Small intestine (tissue), 16 donors: ENCODE measurements at places on chromosomes 3 and 15.

- no peak for DNase-seq
Measured at GRCh38 chr3:170090601-170090981, 52.8 kb downstream of the GPR160 start.

- no peak for DNase-seq
Measured at GRCh38 chr3:47772047-47772446, 9.6 kb downstream of the SMARCC1 start.

- peak; percentile 63 for DNase-seq
Measured at GRCh38 chr3:24683633-24684384, 189.2 kb upstream of the THRB start.

DNA sequence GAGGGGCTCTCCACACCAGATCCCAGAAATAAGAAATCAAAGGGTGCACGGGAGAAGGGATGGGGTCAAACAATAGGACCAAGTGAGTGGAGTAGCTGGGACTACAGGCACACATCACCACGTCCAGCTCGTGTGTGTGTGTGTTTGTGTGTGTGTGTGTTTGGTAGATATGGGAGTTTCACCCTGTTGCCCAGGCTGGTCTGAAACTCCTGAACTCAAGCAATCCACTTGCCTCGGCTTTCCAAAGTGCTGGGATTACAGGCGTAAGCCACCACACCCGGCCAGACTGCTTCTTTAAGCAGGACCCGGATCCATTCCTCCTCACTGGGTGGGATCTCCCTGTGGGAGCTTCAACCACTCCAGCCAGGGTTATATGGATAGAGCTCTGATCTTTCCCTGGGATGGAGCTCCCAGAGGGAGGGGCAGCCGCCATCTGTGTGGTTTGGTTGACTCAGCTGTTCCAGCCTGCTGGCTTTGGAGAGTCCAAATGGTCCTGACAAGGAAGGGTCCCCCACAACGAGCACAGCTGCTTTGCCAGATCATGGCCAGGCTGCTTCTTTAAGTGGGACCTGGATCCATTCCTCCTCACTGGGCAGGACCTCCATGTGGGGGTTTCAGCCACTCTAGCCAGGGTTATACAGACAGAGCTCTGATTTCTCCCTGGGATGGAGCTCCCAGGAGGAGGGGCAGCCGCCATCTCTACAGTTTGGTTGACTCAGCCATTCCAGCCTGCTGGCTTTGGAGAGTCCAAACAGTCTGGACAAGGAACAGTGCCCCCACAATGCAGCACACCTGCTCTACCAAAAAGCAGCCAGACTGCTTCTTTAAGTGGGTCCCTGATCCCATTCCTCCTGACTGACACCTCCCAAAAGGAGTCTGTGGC is 9.1 kb upstream of the AVEN start:
- no peak for DNase-seq

GRCh38 chr3:179729086-179729485 is 76.2 kb downstream of the USP13 start:
- DNase-seq = no peak

DNA sequence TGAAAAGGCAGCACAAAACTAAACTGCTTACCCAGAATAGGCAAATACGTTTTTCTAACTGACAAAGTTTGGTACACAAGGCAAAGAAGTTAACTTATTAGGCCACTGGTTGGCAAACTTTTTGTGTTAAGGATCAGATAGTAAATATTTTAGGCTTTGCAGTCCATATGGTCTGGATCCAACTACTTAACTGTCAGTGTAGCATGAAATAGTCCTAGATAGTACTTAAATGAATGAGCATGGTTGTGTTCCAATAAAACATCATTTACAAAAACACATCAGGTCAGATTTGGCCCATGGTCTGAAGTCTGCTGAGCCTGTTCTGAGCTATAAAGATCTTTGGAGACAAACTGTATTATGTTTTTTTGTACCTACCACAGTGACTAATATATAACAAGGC is 136.9 kb downstream of the PCCB start:
- DNase-seq = no peak

DNA sequence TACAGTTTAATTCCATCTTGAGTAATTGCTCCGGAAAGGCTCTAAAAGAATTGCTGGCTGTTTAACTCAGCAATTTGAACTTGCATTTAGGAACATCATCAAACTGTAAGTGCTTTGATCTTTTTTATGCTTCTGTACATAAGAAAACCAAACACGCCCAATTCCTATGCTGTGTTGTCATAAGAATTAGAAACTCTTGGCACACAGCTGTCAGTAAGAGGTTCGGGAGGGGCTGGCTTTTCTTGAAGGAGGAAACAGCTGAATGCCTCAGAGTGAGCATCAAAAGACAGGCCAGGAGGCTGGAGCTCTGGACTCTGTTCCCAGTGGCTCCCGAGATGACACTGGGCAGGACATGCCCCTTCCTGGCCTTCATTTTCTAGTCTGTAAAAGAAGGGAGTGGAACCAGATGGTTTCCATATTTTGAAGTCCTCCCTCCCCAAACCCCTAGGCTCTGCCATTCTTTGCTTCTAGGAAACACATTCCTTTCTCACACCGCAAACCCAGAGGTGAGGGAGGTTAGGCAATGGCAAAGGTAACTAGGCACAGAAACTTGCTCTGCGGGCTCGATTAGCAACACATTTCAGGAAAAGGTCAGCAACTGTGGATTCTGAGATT is 73.7 kb upstream of the DLG1 start:
- DNase-seq = peak; percentile 48

DNA sequence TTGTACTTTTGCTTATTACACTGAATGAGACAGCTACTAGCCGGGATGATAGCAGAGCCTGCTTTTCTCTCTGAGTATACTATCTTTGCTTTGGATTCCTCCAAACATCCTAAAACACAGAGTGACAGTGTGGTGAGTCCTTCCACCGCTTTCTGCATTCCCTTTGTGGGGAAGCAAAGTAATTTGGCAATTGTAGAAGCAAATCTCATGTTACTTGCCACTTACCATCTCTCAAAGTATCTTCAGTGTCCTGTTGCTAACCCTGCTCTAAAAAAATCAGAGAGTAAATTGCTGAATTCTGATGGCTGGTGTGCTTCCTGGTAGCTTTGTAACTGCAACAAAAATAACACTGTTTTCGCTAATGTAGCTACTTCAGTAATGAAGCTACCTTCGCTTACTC is 92.4 kb upstream of the LRRFIP2 start:
- no peak for DNase-seq

GRCh38 chr3:60309539-60310268 is 941.5 kb downstream of the FHIT start:
- DNase-seq = no peak

GRCh38 chr3:85377115-85377514 is 418.3 kb downstream of the CADM2 start:
- no peak for DNase-seq

- no peak for DNase-seq
Measured at GRCh38 chr15:28079313-28079969, 19.7 kb downstream of the OCA2 start.

DNA sequence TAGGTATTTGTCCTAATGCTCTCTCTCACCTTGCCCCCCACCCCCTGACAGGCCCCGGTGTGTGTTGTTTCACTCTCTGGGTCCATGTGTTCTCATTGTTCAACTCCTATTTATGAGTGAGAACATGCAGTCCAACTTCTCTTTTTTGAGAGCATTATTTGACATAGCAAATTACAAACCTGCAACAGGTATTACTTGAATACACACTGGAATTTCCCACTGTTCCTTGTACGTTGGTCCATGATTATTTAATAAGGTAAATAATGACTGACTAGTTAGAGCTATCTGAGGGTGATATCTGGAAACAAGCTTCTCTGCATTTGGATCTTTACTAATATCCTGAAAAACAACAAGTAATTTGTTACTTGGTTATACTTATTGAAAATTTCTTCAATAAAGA is 24.1 kb downstream of the ICE2 start:
- DNase-seq = no peak

- DNase-seq = no peak
Measured at GRCh38 chr15:83287541-83288027, 3.1 kb upstream of the BNC1 start.

- no peak for DNase-seq
Measured at GRCh38 chr3:150755902-150756301, 7.1 kb downstream of the SIAH2 start.

DNA sequence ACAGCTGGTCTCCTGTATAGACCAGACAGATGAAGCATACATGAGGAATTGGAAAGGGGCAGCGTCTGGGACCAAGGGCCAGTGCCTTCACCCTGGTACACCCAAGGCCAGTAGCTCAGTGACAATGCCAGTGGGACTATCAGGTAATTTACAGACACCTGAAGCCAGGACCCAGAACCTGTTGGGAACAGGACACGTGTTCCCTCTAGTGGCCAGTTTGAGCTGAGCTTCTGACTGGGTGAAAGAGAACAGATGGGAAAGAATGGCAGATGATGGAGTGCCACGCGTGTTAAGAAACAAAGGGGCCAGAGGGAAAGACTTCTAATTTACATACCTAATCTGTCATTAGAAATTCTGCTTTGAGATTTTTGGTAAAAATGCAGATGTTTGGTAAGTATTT is 5.1 kb upstream of the SLC25A38 start:
- DNase-seq = peak; percentile 80

DNA sequence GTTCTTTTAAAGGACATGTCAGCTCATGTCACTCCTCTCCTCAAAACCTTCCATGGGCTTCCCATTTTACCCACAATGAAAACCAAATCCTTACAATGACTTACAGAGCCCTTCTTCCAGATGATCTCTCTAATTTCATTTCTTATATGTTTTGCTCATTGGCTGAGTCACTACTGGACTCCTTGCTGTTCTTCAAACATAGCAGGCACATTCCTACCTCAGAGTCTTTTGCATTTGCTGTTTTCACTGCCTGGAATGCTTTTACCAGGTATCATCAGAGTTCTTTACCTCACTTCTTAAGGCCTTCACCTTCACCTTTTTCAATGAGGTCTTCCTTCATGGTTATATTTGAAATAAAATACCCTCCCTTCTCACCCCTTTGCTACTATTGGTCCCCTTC is 57.3 kb downstream of the NECTIN3 start:
- no peak for DNase-seq

DNA sequence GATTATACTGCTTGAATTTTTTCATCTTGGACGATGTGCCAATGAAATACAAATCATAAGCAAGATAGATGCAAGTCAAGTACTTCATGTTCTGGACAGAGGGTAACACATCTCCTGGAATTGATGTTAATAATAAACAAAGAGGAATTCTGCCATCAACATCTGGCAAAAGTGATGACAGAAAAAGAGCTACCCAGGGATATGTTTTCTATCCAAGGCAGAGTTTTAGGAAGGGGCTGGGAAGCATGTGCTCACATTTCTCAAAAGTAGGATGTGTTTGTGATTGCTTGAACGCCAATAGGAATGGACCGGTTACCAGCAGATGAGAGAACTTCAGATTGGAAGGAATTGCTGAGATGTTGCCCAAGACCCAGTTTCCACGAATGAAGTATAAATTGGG is 242.6 kb upstream of the AGTR1 start:
- DNase-seq = no peak

DNA sequence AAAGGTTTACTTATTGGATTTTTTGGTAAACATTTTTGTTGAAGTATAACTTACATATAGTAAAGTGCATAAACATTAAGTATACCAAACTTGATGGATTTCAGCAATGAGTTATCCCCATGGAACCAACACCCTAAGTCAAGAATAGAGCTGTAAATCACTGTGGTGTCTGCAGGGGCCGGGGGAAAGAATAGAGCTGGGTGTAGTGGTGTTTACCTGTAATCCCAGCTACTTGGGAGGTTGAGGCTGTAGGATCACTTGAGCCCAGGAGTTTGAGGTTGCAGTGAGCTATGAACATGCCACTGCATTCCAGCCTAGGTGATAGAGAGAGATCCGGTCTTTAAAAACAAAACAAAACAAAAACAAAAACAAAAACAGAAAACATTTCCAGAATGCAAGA is 13.3 kb upstream of the FEM1B start:
- DNase-seq = no peak
